ENCODE measurements at places on chromosomes 3 and 15. TPM values are rescaled to one million over a fixed set of nuclear protein-coding genes. Genes with fewer than 3 reads are reported as not detected.

GRCh38 chr15:52306270-52306669, 10.7 kb upstream of the MYO5C start:
- no peak for DNase-seq

THPO gene
- not detected for total RNA-seq

DNA sequence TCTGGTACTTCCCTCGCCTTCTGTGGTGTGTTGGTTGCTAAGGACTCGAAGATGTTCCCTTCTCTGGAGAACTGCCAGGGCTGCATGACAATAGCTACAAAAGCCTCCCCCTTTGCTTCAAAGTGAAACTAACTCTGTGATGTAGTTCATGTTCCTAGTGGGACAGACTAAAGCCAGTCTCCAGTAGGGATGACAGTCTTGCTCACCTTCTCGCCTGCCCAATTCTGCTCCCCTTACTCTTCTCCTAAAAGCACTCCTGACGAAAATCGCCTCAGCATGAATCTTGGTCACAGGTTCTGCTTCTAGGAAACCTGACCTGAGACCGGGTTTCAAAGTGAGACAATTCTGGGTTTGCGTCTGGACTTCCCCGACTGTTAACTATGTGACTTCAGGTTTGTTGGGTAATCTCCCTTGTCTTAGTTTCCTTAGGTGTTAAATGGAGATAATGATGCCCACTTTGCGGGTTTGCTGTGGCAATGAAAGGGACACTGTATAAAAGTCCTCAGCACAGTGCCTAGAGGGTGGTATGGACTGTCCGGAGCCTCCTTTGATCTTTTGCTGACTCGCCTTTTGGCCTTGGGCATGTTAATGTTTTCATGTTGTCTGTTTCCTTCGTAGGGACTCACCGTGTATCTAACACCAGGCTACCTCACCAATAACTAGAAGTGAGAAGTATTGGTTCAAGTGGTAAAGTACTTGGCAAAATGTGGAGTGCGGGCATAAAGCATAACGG, 24.9 kb upstream of the THRB start:
- no peak for DNase-seq

- DNase-seq: no peak
Measured at GRCh38 chr15:96038650-96039049, 291.9 kb upstream of the NR2F2 start.

- DNase-seq: no peak
Measured at GRCh38 chr15:58549013-58549784, 117.4 kb downstream of the LIPC start.

RASSF1 gene
- total RNA-seq: 7.8 TPM

DNA sequence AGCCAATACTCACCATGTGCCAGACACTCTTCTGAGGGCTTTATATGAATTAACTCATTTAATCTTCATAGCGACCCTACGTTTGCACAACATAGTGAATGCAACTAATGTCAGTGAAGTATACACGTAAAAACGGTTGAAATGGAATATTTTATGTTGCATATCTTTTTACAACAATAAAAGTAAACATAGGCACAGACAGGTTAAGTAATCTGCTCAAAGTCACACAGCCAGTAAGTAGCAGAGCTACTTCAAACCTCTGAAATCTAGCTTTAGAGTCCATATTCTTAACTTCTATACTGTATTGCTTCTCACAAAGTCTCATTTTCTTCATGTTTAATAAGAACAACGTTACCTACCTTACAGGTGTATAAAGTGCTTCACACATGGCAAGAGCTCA, 1.6 kb downstream of the SEC11A start:
- no peak for DNase-seq

GRCh38 chr15:75775296-75776064, 62.8 kb upstream of the CSPG4 start:
- no peak for DNase-seq

DNA sequence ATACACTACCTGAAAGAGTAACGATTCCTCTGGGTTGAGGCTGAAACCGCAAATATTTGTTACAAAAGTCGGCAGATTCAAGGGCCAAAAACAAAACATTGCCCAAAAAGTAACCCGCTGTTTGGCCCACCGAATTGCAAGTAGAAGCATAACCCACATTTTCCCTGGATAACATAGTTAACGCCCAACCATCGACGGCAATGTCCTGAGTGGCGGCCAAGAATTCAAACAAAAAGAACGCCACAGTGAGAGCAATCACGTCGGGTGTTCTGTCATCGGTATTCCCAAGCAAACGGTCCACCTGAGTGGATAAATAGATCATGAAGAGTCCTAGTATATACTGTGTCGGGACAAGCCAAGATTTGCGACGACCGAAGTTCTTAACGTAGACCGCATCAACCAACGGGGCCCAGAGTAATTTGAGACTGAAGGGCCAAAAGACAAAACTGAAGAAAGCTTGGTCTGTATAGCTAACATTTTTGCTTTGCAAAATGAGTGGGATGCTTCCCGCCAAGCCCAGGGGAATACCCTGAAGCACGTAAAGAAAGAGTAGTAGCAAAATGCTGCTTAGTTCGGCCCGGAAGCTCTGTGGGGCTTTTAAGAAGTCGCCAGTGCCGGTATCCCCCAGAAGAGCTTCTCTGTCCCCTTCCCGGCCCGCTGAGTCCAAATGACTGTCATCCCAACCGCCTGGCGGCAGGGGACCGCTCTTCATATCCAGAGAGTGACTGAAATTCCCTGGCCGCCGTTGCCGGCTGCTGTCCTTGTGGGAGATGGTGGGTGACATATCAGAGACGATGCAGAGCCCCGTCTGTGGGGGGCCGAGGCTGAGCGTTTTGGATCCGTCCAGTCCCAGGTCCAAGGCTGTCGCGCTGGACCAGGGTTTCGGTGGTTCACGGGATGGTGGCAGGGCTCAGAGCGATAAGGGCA, 750 bp downstream of the SLC33A1 start:
- peak; percentile 58 for DNase-seq

DNA sequence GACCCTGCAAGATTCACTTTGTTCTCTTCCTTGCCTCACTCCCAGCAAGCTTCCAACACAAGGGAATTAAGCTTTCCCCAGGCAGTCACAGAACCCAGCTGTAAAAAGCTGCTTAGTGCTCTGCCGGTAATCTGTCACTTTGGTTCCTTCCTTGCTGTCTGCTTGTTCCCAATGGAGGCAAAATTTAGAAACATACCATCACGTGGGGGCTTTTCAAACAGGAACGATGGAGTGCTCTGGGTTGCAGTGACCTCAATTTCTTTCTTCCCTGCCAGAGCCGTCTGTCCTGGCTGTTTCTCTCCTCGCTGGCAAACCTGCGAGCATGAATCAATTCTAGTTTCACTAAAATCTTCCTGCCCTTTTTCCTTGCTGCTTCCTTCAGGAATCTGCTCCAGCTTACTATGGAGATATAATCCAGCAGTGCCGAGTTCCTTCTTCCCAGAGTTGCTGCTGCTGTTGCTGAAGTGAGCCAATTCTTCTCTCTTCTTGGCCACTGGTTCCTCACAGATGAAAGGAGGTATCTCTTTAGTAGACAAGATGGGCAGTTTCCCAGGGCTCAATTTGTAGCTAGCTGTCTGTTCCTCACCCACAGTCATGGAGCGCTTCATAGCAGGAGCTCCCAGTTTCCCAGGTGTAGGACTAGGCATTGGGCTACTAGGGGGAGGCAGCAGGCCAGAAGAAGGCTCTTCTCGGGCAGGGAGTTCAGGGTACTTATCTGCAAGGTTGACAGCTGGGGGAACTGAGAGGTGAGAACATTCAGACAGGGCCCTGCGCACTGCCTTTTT, 88.1 kb downstream of the DHX30 start:
- DNase-seq: peak; percentile 47

DNA sequence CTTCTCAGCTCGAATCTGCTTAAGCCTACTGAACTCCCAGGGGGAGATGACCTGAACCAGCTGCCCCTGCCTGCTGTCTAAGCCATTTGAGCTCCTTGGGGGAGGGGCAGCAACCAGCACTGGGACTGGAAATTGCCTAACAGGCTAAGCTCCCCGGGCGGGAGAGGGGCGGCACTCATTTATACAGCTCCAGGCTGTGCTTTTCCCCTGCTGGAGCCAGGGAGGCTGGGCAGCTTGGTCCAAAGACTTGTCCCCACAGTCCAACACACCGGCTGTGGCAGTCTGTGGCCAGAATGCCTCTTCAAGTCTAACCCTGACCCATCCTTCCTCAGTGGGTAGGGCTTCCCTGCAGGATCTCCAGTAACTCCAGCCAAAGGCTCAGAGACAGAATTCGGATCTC, 1241.5 kb downstream of the ROBO2 start:
- no peak for DNase-seq

DNA sequence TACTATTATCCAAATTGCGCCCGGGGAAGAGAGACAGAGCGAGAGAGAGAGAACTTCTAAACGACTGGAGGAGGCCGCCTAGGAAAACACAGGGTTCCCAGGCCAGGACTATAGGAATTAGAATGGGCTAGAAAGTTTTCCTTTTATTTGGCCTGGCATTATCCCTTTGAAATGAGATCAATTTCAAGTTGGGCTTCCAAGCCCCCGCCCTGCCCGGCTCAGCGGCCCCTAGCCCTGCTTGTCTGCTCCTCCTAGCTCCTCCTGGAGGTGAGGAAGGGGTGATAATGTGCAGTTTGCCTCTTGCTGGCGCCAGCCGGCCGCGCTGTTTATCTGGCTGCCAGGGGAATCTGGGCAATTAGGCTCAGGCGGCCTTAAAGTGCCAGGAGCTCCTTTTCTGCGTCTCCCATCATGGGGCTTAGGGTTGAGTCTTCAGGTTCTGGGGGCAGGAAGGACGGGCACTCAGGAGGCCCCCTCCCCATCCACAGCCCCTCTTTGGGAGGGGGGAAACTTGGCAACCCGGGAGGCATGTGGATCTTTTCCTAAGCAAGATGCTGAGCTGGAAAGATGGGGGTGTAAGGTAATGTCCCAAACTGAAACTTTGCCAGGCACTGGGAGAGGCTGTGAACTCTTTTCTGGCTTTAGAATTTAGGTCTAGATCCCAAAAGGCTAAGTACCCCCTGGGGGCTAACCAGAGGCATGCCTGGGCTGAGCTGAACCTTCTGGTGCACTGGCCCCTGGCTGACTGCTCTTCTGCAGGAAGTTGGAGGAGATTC, 5.5 kb downstream of the SMAD6 start:
- no peak for DNase-seq

DNA sequence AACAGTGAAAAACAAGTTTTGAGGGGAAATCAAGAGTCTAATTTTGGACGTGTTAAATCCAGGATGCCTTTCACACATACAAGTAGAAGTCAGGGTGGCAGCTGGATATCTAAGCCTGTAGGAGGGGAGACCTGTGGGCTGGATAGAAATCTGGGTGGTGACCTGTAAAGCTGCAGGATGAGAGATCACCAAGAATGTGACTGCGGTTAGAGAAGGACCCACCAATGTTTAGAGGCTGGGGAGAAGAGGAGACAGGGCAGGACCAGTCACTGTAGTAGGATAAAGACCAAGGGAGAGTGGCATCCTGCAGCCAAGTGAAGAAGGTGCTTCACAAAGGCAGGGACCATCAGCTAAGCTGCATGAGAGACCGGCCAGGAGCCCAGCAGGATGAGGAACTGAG, 36.2 kb downstream of the MRAS start:
- DNase-seq: no peak

COL6A5 gene
- under 0.01 TPM for total RNA-seq

DNA sequence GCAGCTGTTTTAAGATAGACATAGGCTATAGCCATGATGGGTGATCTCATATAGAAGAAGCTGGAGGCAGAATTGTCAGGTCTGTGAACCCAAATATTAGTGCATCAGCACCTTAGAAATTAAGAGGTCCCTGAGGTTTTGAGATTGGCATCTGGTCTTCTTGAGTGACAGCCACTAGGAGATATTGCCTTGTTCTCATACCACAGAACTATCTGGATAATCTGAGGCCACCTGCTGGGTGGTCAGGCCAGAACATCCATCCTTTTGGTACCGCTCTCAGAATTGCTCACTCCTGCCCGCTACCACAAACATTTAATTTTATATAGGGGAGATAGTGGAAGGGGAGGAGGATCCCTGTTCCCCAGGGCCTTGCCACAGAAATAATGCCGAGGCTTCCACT, 210.6 kb upstream of the ZPLD1 start:
- no peak for DNase-seq

DNA sequence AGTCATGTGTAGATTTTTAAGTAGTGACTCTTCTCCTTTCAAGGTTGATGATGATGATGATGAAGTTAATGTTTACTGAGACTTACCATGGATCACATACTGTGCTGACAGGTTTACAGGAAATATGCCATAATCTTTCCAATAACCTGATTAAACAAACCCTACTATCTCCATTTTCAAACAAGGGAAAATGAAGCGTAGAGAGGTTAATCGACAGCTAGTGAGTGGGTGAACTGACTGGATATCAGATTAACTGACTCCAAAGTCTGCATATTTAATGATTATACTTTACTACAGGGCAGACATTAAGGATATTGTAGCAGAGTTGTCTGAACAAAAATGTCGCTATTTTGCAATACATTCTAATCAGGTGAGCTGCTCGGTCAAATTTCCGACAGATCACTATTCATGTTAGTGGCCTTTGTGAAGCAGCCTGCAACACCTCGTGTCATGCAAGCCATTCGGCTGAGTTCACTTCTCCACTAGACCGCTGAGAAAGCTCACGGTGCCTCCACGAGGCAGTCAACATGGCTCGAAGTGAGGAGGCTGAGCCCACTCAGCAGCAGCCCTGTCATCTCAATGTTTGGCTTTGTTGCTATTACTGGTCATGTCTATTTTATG, 264.2 kb downstream of the NFKBIZ start:
- DNase-seq: no peak

ADAMTSL3 gene
- total RNA-seq: 20.6 TPM

CHRFAM7A gene
- 3.9 TPM for total RNA-seq

GRCh38 chr15:31271711-31272557, 54.7 kb upstream of the KLF13 start:
- DNase-seq: no peak

- DNase-seq: no peak
Measured at GRCh38 chr3:133506215-133506901, 67.1 kb upstream of the CDV3 start.

TICRR gene
- 0.62 TPM for total RNA-seq

GRCh38 chr3:146227486-146227885, 23.4 kb downstream of the PLSCR4 start:
- DNase-seq: no peak

GABRG3 gene
- total RNA-seq: 19.3 TPM

ECE2 gene
- 2.2 TPM for total RNA-seq

DNA sequence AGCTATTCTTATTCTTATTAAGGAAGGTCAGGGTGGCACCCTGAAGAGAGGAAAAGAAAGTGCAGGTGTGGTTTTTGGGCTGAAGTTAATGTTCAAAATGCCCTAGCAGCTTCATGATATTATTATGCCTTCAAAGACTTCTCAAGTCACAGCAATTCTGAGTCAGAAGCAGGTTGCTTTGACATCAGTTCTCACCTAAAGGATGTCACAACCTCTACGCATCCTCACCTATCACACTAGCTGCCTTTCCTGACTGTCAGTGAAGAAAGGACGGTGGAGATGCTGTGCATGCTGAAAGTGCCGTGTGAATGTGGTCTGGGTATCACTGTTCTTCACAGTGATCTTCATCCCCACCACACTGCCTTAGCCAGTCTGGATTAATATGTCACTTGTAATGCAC, 49.6 kb downstream of the NPTN start:
- no peak for DNase-seq

DNA sequence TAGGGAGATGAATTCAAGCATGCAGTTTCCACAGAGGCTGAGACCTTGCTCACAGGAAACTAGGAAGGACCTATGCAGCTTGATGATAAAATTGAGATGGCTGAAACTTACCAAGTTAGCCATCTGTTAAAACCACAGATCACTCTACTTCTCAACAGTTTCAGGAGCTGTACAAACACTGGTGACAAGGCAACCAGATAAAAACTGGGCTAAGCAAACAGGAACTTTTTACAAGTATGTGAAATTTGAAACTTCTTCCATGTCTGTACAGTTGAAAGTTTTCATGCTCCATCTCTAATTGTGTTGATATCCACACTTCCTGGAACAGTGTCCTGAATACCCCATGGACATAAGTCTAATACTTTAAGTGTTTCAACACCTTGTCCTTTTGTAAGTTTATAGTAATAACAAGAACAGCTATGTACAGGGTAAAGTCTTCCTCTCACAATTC, 78.2 kb downstream of the FAIM start:
- DNase-seq: no peak
